ENCODE measurements at places on chromosomes 12 and 14. TPM values are rescaled to one million over a fixed set of nuclear protein-coding genes. Genes with fewer than 3 reads are reported as not detected.

DNA sequence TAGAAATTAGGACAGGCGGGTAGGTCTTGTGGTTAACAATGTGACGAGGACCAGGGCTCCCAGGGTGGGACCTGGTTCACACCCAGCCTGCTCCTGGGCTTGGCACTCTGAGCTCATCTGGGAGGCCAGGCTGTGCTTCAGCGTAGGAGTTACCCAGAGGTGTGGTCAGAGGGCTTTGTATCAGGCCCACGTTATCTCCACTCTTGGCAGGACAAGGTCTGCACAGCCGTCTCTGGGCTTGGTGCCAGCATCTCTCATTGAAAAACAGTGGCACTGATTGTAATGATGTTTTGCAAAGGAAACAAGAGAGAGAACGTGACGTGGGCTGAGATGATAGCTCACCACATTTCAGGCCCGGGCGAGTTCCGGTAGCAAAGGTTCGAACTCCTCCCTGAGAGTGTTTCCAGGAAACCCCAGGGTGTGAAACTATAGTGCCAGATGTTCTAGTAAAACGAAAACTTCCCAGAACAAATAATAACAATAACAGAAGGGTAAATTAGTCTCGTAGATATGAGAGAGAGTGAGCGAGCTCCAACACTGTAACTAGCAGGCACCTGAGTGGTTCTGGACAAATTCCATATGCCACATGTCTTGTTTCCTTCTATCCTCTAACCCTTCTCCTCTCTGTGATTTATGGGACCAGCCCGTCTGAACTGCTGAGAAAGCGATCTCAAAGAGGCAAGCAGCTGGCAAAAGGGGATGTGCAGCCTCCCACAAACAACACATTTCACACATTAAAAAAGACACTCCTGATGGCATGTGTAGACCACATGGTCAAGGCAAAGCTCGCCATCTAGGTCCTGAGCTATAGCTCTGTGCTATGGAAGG, 227.3 kb downstream of the KTN1 start:
- DNase-seq = peak; percentile 97

DNA sequence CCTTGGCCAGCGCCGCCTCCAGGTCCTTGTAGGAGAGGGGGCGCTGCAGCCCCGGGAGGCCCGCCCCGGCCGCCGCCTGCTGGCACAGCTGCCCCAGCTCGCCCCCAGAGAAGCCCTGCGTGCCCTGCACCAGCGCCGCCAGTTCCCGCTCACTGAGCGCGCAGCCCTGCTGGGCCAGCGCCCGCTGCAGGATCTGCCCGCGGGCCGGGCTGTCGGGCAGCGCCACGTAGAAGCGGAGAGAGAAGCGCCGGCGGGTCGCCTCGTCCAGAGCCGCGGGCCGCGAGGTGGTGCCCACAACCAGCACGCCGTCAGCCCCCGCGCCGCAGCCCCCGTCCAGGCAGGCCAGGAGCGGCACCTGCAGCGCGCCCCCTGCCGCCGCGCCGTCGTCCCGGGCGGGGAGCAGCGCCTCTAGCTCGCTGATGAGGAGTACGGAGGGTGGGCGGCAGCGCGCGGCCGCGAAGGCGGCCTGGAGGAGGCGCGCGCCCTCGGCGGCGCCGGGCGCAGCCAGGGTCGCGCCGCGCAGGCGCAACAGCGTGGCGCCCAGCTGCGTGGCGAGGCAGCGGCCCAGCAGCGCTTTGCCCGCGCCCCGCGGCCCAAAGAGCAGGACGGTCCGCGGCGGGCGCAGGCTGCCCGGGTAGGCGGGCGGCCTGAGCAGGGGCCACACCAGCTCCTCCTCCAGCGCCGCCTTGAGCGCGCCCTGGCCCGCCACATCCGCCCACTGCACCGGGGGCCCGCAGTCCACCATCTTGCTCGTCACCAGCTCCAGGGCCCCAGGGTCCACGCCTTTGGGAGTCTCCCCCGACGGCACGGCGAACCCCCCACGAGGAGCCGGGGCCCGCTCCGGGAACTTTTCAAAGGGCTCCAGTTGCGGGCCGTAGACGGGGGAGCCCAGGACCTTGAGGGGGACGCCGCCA, 27.7 kb downstream of the FIGNL2 start:
- DNase-seq = peak; percentile 55

- DNase-seq = no peak
Measured at GRCh38 chr12:66111605-66112004, 18.9 kb downstream of the LLPH start.

GRCh38 chr12:9813821-9814798, 13.2 kb upstream of the KLRF1 start:
- DNase-seq = peak; percentile 78

DNA sequence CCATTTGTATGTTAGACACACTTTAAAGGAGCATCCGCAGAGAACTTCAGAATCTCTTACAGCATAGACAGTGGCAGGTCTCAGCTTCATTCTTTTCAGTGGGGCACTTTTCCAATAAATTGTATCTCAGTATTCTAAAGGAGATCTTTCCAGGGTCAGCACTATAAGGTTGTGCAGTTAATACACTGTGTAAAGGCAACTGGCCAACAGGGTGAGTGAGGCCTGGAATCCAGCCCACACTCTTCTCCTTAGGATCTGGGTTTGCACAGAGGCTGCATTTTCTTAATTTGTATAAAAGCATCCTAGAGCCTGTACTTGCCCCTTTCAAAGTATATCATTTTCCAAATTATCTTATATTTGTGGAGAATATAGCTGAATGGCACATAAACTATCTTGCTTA, 94.2 kb downstream of the MYF5 start:
- no peak for DNase-seq

DNA sequence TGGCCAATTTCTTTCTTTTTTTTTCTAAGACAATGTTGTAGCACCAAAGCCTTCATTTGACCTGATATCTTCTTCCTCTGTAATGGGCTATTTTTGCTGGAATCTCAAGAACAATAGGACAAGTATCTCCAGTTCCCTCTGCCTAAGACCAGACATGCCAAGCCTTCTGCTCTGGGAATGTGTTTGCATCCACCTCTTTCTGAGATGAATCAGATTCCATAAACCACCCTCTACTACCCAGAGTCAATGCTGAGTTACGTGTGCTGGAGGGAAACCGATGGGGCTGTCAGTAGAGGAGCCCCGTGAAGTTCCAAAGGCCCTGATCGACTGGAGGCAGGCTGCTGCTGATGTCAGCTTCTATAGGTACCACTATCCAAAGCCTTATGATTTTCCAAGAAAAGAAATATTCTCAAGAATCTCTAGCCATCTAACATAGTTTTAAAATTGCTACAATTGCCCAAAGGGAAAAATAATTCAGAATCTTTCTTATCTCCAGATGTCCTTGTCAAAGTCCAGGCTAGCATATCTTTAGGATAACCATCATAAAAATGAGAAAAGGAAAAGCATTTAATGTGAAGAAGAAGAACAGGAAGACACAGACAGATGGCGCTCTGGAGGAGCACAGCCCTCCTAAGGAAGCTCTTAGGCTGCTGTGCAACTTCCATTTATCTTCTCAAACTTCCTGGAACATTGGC, 101.9 kb downstream of the SLC8A3 start:
- DNase-seq = peak; percentile 33

DNA sequence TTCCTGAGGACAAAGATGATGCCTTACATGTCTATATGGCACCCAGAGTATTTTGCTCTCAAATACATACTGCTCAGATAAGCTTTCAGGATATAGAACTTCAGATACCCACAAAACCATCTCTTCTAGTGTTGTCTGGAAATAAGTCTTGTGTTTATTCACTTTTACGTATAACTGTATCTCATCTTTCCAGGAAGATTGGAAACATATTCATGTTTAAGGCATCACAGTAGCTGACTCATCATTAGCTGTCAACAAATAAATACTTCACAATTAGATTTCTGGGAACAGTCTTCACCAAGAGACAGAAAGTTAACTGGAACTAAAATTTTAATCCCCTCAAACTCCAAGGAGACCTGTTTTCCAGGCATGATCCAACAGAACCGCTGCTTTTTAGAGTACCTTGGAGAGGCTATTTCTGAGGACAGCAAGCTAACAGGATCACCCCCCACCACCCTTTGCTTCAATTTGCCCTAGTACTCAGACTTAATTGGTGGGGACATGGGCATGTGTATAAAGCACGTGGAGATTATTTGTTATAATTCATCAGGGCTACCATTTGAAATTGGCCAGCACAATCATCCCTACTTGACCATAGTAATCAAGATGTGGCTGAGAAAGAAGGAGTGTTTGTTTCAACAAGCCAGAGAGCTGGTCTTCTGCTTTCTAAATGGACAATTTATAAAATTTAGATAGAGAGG, 129.3 kb upstream of the HIF1A start:
- DNase-seq = no peak

Gene OTX2
- not detected for total RNA-seq

Gene GAS2L3
- 23.5 TPM for total RNA-seq
